Caudate nucleus (tissue), 63 donors: ENCODE measurements at places on chromosomes 6 and 20.

- DNase-seq: no peak
Observed at GRCh38 chr6:13428583-13429405, 58.6 kb downstream of the GFOD1 start.

DNA sequence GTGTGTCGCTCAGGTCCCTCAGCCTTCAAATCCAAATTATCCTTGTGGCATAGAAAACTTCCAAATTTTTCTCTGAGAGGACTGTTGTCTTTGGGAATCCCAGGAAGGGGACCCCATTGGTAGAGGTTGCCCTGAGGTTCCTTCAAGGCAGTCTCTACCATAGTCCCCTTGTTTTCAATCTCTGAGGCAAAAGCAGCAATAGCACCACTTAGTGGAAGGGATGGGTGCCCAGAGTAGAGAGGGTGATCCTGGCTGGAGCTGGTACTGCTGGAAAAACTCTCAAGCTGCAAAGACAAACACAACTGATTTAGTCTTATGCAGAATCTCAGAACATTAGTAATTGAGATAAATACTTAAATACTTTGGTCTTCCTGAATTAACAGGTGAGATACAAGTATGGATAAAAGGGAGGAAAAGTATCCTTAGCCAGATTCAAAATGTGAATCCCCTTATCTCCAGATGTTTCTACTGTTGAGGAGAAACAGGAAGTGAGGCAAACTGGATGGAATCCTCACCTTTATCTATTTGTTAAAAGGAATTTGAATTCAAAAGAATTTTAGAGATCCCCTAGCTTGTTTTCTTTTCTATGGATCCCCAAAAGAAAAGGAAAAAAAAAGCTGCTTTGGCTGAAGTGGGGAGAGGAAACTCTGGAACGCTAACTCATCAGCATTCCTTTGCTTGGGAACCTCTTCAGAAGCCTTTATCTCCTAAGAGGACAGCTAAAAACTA lies 13.4 kb downstream of the ZNF318 start:
- no peak for DNase-seq

DNA sequence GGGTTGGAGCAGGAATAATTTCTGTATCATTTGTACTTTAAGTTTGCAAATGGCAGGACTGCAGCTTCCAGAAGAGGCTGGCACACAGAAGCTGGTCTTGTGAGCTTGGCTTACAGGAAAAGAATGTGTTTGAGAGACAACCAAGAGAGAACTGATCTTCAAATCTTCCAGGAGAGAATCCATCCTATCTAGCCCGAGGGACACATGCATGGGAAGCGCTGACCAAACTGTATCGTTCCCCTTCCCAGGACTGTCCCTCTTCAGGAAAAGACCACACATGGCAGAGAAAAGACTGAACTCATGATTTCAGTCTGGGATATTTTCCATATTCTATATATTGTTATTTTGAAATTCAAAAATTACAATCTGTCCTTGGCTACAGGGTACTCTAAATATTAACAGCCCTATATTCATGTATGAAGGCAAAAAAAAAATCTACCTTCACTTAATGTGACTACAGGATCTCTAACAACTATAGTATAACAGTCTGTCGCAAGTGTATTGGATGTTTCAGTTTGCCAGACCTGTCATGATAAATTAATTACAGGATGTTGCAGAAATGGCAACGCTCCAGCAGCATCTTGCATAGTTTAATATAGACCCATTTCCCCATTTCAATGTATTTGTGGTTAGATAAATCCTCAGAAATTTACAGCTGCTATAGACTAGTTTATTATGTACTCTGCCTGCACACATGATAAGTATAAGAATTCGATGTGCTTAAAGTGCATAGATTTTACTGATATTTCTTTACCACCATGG lies 99.4 kb downstream of the MYB start:
- DNase-seq: no peak

DNA sequence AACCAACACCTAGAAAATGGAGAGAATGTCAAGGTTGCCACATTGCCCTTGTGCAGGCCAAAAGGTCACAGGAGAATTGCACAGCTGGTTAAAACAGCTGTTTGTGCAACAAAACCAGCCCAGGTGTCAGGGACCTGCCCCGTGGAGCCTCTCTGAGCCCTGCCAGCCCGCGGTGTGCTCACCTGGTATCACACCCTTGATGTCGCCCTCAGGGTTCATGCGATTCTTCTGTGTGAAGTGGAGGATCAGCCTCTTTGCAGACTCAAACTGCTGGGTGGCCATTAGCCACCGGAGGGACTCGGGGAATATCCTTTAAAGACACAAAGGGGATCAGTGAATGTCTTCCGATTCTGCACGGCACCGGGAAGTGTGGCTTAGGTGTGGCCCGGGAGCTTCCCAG lies 39.2 kb downstream of the PSMG4 start:
- no peak for DNase-seq

- no peak for DNase-seq
Observed at GRCh38 chr6:126945812-126946360, 172.6 kb upstream of the RSPO3 start.

GRCh38 chr6:19632230-19632629 lies 204.9 kb upstream of the ID4 start:
- no peak for DNase-seq

DNA sequence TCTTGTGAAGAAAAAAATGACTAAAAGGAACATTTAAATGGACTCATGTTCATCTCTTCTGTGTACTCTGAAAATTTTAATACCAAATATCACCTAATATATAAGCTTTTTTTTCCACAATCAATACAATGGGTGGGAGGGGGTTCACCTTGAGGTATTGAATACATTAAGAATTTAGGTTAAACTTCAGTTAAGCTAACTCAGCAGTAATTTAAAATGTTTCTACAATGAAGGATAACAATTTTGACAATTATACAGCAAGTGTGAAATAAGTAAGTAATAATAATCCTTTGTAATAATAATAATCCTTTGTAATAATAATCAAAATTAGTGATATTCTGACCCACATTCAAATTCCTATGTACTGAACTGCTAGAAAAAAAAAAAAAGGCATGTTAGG lies 136.0 kb downstream of the PRKN start:
- no peak for DNase-seq

GRCh38 chr6:159602431-159603041 lies 90.5 kb downstream of the SOD2 start:
- no peak for DNase-seq

GRCh38 chr6:69343851-69344250 lies 453.0 kb downstream of the LMBRD1 start:
- DNase-seq: no peak

- no peak for DNase-seq
Observed at GRCh38 chr6:73041051-73041450, 184.2 kb downstream of the KHDC1L start.

DNA sequence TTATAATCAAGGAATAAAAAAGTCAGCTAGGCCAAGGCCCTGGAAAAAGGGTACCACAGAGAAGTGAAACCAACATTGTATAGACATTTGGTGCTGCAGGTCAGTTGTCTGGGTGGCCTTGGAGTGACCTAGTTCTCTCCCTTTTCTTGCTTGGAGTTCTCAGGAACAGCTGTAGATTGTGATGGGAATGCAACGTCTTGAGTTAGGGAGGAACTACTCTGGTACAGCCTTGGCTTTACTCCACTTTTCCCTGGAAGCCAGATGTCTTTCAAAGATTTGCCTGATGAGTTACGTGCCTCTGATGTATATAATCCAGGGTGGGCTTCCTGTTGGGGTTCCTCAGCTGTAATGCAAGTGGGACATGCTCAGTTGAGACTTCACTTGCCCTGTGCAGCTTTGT lies 694.7 kb downstream of the HTR1B start:
- DNase-seq: no peak

DNA sequence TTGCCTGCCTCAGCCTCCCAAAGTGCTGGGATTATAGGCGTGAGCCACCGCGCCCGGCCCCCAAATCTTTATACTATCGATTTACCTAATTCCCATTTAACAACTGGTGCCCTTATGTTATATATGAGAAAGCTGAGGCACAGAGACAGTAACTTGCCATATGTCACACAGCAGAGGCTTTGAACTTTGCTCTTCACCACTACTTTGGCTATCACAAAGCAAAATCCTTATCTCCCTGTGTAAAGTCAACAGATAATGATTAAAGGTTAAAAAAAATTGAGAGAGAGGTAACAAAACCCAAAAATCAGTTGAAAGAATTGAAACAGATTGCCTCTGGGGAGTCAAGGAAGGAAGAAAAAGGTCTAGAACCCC lies 22.3 kb downstream of the ILRUN start:
- no peak for DNase-seq

GRCh38 chr20:1790386-1790785 lies 104.8 kb upstream of the SIRPA start:
- no peak for DNase-seq

GRCh38 chr6:34196116-34196832 lies 40.4 kb upstream of the HMGA1 start:
- DNase-seq: peak; percentile 61

DNA sequence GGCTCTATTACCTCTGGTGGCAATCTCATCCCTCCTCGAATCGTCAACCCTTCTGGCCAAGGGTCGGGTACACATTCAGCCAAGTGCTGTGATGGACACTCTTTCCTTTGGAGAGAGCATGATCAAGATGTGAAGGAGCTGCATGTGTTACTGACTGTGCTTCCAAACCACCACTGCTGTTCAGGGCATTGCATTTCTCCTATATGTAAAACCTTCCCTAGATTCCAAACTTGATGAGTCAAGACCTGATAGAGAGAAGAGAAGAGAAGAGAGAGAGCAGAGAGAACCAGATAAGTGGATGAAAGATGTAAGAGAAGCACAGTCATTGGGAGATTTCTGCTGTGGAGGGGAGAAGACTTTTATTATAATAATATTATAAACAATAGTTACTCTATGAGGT lies 162.2 kb downstream of the KCNQ5 start:
- DNase-seq: no peak

DNA sequence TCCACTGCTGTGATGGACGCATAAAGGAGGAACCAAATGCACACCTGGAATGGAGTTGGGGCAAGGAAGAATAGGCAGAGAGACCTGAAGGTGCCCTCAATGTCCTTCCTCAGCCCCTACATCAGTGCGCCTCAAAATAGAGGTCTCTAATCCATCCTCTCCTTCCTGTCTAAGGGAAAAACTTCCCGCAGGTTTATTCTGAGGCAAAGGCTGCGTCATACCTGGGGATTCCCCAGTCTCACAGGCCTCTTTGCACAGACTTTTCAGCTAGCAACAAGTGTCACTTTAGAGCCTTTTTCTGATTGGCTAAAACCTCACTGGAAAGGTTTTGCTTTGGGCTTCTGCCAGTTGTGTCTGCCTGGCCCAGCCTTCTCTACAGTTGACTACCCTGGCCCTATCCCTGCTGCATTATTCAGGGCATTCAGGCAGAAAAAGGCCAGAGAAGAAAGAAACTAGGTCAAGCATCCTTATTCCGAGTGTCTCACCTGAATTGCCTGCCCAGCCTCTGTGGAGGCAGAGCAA lies 1.8 kb upstream of the HLA-DQB1 start:
- no peak for DNase-seq

DNA sequence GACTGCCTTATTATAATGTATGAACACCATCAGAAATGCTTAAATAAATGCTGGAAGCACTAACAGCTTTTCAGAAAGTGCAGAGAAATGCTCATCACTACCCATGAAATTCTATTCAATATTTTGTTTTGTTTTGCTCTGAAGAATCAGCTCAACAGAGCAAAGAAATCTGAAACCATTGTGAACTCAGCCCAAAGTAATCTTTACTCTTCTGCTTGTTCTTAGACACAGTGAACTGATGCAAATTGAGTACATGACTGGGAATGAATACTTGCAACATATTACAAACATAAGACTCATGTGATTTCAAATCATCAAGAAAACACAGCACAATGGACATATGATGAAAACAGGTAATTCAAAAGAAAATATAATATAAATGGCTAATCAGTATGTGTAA lies 404.6 kb upstream of the OPRM1 start:
- DNase-seq: no peak

DNA sequence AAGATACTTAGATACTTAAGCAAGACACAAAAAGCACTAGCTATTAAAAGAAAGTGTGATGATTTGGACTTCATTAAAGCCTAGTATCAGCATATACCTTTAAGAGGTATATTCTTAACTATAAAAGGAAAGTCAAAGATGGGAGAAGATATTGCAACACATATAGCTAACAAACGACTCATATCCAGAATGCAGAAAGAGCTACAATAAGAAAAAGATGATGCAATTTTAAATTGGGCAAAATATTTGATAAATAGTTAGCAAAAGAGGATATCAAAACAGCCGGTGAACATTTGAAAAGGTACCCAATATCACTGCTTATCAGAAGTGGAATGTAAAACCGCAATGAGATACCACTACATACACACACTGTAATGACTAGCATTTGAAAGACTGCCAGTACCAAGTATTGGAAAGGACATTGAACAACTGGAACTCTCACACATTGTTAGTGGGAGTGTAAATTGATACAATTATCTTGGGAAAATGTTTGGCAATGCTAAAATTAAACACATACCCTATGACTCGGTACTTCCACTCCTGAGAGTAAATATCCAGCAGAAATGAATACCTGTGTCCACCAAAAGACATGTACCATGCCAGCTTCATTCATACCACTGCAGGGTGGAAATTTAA lies 25.7 kb downstream of the MUC22 start:
- DNase-seq: no peak

DNA sequence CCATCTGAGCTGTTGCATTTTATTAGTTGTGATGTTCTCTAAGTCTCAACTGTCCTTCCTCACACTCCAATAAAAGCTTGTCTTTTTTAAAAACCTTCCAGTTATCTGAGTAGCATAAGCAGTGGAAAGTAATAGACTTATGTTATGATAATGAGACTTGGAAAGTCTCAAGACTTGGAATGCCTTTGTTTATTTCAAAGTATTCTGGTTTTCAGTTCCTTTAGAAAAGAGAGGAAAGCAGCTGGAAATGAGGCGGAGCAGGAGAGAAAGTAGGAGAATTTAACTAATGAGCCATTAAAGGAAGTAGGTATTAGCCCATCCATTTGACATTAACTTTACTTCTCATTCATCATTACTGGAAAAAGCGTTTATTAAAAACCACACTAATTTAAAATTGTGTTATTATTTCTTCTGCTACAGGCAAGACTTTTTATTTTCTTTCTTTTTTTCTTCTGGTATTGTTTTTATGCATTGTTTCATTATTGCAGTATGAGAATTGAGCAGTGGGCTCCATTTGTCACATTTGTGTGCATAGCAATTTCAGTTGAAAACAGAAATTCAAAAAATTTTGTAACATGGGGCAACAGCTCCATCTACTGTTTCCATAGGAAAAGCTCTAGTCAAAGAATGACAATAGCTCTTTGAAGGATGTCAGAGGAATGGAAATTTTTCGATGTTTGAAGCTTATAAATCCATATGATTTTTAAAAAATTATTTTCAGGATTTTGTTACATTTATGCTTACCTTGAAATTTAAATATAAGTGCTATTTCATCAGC lies 194.8 kb downstream of the COL9A1 start:
- DNase-seq: no peak

GRCh38 chr6:104955927-104956730 lies 778 bp upstream of the LIN28B start:
- DNase-seq: no peak
